Stimulated activated CD4-positive, alpha-beta T cell treated with anti-CD3 and anti-CD28 coated beads, TNF-alpha, amount 100 ng/mL, for 1 hour (primary cell): ENCODE measurements at places on chromosomes 12 and 14.

DNA sequence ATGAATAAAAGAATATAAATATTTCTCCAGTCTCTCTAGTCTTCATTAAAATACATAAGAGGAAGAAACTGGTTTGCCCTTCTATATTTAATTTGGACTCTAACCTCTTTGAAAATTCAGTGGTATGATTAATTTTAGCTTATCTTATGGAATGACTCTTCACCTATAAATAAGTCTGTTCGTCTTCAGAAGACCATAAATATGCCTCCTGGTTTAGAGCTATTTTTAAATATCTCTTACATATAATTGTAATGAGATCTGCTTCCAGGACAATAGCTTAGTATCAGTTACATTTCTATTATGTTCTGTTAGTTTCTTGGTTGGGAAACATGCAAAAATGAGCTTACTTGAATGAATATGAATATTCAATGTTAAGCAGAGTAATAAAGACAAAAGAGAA, 257.5 kb upstream of the HMGA2 start:
- DNase-seq, result no peak

GRCh38 chr12:81953541-81953940, 194.4 kb upstream of the PPFIA2 start:
- no peak for DNase-seq

DNA sequence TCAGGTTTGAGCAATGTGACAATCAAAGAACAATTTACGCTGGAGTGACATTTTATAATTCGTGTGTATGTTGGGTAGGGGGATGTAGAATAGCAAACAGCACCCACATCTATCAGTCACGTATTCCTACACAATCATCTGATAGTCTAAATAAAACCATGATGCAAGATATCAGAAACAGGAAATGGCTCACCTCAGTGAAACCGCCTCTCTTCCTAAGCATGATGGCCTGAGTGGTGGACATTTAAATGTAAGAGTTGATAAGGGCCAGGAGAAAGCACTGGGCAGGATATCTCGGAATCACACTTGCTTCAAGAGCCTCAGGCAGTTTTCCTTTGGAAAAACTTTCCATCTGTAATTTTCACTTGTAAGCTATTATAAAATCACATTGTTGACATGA, 128.2 kb downstream of the GRIP1 start:
- no peak for DNase-seq

GRCh38 chr14:89325959-89326358, 91.1 kb downstream of the FOXN3 start:
- DNase-seq, result no peak

- DNase-seq, result no peak
These were observed 17.9 kb upstream of the CLEC7A start for GRCh38 chr12:10147714-10148403.

DNA sequence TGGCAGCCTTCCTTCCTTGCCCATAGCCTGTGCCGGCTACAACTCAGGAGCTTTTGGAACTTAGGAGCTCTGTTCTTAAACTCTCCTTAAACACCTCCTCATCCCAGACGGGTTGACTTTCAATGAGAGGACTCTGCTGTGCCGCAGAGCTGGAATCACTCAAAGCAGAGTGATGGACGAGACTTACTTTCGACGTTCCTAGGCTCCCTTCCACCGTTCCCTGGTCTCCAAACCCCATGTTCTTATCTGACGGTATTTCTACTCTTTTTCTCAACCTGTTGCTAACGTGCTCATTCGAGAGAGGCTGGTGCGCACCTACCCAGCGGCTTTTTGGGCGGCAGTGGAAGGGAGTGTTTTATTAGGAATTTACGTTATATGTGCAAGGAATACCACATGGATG, 232.7 kb downstream of the CACNA1C start:
- no peak for DNase-seq

DNA sequence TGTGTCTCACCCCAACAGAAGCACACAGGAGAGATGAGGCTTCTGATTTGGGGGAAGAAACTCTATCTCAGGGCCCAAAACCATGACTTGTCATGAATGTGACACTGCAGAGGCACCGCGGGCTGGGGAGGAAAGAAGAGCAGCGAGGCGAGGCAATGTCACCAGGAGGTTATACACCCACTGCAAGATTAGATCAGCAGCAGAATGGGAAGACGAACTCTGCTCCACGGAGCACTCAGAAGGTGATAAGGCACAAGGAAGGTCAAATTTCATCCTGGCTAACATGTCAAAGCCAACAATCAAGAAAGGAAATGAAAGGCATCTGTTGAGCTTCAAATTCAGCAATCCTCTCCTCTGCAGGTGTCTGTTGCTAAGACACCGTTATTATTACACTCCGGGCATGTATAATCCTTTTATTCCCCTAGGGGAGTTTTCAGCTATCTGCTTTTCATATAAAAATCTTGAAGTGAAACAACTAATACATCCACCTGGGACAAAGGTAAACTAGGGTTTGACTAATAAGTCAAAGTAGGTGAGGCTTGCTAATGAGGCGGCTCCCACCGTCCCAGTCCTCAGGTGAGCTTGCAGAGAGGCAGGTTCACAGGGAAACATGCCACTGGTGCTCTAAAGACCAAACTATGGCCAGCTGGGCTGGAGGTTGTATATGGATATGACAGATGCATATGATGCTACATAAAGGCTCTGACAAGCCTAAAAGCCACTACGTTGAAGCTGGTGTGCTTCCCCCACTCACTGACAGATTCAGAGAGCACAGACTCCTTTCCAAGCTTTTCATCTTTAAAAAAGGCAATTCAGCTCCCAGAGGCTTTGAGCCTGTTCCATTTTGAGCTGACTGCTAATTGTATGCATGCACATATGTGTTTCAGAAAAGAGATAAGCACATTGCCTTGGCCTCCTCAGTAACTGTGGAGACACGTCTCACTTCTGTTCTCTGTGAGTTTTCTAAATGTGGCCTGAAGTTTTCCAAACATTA, 221.2 kb downstream of the NELL2 start:
- no peak for DNase-seq

GRCh38 chr14:63727231-63727735, 582 bp downstream of the SGPP1 start:
- no peak for DNase-seq

DNA sequence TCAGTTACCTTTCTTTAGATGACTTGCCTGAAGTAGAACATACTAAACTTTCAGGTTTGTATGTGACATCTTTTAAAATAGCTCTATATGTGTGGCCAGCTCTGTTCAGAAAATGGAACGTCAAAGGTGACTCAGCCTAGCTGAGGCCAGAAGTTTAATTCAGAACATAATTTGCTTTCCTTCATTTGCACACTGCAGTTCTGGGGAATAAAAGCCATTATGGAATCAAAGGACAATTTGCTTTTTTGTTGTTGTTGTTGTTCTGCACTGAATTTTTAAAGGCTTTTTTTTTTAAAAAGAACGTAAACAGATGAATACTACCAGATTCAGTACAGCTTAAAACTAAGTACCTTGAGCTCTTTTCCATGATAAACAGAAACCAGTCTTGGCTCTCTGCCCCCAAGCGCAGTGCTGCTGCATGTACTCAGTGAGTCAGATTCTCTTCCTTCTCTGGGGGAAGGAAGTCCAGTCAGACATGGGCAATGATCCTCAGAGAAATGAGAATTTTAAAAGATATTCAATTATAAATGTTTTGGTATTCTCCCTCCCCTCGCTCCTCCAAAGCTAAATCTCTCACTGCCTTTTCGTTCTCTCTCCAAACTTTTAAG, 644.2 kb downstream of the NOVA1 start:
- no peak for DNase-seq

GRCh38 chr12:57821474-57822214, 3.1 kb upstream of the AVIL start:
- DNase-seq, result no peak
